ENCODE measurements at places on chromosomes 2 and 18.

- DNase-seq, result no peak
These were observed 66.0 kb upstream of the KCTD1 start for GRCh38 chr18:26614374-26614773.

DNA sequence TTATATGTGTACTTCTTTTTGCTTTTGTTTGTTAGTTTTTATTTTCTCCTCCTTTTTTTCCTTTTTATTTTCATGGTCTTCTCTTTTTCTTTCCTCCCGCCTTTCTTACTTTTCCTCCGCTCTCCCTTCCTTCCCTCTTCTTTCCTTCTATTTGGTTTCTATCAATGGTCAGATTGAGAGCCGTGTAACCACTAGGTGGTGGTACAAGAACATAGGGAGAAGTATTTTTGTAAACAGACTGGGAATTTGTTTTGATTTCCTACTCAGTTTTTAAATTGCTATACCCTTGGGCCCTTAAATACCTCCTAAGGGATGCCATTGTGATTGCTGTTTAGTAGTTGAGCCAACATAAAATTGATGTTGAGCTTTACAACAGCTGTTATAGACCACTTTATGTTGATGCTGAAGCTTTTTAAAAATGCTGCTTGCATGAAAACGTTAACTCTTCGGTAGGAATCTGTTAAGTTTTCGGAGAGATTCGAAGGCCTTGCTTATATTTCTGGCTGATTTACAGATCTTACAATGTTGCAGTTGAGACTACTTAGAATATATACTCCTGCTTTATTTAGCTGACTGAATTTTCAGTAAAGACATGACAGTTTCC, 124.2 kb downstream of the UBE2E3 start:
- peak; percentile 15 for DNase-seq

GRCh38 chr2:241767464-241768250, 9.0 kb upstream of the GAL3ST2 start:
- DNase-seq, result no peak

DNA sequence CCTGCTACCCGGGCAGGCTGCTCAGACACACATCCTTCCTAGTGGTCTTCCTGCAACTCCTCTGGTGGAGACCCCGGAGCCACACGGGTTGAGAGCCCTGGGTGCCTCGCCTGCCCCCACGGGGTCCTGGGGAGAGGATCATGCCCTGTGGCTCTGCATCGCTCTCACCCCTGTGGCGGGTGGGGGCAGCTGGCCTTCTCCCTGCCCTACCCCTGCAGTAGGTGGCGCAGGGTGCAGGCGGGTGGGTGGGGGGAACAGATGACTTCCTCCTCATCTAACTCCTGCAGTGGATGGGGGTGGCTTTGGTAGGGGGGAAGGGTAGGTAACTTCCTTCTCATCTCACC, 38.5 kb downstream of the TSHZ1 start:
- no peak for DNase-seq

DNA sequence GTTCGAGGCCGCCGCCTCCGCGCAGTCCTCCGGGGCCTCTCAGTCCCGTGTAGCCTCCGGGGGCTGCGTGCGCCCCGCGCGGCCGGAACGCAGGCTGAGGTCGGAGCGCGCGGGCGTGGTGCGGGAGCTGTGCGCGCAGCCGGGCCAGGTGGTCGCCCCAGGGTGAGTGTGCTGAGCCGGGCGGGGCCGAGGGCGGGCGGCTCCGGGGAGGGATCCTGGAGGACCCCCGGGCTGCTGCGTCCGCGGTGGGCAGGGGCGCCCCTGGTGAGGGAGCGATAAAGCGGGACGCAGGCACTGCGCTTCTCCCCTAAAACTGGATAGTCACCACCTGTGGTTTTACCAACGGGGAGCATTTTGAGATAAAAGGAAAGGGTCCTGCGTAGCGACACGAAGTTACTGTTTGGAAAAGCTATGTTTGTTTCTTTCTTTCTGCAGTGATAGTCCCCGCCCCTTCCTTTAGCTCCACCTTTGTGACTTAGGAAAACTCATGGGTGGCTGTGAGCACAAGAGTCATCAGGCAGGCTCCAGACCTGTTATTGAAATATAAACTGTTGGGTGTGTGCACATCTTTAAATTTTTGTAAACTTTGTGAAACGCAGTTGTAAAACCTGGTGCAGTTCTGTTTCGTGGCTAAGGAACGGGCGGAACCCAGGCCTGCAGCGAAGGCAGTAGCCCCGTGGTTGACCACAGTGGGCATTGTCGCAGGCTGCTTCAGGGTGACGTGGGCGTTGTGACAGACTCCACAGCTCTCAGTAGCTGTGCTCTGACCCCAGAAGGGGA, 687 bp downstream of the CTDP1 start:
- DNase-seq, result peak; percentile 39

DNA sequence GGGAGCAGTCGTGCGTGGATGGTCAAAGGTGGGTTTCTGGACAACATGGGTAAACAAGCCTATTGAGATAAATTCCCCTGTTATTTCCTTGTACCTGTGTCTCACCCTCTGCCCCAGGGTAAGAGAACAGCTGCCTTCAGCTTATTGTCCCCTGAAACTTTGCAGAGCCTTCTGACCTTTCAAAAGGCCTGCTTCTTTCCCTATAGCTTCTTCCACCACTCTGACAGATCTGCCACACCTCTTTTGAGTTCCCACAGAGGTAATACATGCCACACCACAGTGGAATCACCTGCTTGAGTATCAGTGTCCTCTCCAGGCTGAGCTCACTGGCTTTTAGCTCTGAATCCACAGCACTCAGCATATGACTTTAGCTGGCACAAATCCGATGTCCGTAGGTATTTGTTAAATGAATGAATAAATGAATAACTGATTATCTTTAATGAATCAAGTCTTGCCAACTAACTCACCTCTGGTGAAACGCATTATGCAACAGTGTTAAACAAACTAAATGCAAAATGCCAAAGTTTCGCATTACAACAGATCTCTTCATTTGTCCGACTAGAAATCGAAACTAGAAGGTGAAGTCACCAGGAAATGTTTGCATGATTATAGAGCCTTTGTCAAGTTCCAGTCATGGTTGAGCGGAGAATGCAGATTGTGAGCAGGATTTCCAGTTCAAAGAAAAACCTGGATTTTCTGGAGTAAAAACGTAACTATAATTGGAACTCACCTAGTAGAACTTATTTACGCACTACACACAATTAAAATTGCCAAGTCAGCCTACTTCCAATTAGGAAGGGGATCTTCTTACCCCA, 16.4 kb downstream of the DYNAP start:
- no peak for DNase-seq

DNA sequence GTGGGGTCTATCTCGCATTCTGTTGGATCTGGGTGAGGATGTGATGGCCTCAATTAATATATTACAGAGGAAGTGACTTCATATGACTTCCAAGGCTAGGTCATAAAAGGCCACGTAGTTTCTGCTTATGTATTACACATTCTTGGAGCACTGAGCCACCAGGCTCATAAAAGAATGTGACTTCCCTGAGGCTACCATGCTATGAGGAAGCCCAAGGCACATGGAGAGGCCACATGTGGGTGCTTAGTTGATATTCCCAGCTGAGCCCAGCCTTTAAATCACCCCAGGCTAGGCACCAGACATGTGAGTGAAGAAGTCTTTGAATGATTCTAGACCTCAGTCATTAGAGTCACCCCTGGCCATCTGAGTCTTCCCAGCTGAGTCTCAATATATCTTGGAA, 13.3 kb upstream of the REEP1 start:
- DNase-seq, result no peak

DNA sequence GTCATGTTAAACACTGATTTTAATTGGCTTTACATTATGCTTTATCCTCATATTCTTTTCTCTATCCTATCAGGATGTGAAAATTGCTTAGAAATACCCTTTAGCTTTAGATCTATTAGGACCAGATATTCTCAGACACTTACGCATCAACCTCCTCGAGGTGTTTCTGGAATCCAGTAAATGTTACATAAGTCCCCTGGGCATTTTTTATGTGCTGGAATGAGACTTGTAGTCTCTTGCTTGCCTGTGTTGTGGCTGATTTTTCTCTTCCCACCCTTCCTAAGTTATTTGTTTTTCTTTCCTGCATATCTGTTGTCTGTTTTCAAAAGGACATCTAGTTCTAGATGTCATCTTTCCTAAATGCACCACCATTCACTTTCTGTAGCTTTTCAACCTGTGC, 197.1 kb downstream of the CCDC85A start:
- no peak for DNase-seq

- DNase-seq, result no peak
These were observed 40.3 kb downstream of the MEX3C start for GRCh38 chr18:51157215-51157614.

DNA sequence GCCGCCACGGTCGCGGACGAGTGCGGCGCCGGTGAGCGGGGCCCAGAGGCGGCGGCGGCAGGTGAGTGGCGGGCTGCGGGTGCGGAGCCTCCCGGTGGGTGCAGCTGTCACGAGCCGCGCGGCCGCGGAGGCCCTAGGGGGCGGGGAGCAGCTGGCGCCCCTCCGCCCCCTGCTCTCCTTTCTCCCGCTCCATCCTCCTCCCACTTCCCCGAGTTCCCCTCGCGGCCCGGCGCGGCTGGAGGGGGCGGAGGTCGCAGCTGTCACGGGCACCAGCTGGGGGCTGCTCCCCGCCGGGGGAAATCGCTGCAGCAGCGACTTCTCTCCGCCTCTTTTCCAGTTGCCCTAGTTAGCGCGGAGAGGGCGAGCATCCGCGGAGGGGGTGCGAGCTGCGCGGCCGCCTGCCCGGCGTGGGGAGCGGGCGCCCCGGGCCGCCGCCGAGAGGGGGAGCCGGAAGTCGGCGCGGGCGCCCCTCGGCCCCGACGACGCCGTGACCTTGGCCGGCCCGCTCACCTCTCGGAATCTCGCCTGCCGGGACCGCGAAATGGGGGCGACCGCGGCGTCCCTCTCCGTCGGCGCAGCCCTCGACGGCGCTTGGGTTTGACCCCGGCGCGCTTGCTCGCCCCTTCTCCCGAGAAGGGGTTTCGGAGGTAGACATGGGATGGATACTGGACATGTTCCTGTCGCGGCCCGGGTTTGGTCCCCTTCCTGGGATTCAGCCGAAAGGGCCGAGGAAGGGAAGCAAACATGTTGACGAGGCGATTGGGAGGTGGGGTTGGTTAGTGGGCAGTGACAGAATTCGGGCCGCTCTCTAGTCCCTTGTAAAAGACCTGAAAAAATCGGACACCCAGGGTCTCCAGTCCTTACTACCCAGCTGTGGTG, 727 bp downstream of the NCOA1 start:
- peak; percentile 66 for DNase-seq

GRCh38 chr18:49907346-49907929, 94.1 kb upstream of the ACAA2 start:
- no peak for DNase-seq

- no peak for DNase-seq
These were observed 1504.4 kb upstream of the ZEB2 start for GRCh38 chr2:146024212-146024743.

GRCh38 chr18:27250471-27250870, 65.4 kb upstream of the CHST9 start:
- DNase-seq, result no peak

GRCh38 chr2:127047054-127047453, 59.9 kb downstream of the BIN1 start:
- no peak for DNase-seq

DNA sequence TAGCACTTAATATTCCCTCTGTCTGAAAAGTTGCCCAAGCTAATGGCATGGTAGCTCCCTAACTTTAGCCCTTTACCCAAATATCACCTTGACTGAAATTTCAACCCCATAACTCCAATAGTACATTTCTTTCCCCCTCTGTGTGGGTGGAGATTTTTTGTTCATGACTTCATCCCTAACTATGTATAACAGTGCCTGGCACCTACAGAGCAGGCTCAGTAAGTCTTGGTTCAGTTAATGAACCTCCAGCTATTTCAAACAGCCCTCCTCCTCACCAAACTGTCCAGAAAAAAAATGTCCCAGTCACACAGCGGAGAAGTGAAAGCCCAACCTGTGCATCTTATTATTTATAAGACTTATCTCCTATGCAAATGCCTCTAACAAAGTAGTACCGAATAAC, 18.6 kb downstream of the BUB1 start:
- DNase-seq, result no peak

DNA sequence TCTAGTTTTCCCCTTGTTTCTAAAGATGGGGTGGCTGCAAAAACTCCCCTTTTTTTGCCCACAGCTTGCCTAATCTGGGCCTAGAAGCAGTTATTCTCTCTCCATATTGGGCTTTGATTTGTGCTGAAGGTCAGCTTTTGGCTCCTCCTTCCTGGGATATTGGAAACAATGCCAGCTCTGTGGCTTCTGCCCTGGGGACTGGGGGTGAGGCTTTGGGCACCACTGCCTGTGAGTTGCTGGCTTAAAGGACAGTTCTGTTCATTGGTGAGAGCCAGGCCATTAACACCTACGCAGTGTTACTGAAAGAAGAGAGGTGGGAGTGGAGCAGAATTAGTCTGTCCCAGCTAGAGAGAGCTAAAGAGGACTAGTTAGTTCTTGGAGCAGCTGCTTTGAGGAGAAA, 4.3 kb downstream of the UBXN2A start:
- DNase-seq, result no peak

GRCh38 chr2:218217360-218218267, 625 bp downstream of the ARPC2 start:
- peak; percentile 43 for DNase-seq

DNA sequence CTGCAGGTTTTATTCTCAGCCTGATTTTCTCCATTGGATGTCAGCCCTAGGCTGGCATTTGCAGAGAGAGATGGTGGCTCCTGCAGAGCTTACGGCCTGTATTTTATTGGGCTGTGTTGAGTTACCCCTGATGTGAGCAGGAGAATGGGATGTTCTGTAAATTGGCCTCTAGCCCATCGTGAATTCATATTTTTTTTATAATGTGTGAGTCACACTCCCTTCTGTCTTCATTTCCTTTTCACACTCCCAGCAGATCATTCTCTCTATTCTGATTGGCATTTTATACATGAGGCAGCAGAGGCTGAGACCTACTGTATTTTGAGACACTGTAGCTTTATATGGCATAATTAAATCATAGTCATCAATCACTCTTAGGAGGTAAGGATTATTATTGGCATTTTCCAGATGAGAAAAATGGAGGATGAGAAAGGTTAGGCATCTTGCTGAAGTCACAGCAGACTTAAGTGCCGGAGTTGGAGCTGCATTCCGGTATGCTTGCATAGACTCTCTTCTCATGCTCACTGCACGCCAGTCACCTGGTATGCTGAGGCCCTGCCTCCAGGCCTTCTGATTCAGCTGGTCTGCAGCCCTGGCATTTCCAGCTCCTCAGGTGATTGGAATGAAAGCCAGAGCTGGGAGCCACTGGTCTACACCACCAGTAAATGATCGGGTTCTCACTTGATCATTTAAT, 142.4 kb downstream of the NEDD4L start:
- DNase-seq, result no peak

DNA sequence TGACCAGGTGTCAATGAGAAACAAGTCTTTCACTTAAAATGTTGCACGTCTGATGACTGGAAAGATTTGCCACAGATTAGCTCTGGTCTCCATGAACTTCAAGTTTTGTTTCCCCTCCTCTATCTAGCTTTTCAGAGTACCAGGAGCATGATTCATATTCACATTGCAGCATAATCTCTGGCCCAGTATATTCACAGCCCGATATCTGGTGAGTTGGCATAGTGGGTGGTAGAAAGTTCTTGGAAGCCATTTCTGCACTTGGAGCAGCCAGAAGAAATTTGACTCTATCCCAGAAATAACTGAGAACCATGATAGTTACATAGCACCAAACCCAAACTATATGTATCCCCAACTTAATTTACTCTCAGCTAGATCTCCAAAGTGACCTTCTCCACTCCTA, 503.9 kb downstream of the PID1 start:
- DNase-seq, result no peak

GRCh38 chr2:25639131-25639530, 34.2 kb downstream of the DTNB start:
- DNase-seq, result no peak

GRCh38 chr2:38581193-38582147, 21.3 kb downstream of the HNRNPLL start:
- DNase-seq, result no peak

All from endothelial cell (in vitro differentiated cells).